ENCODE measurements at places on chromosomes 6 and 20.
A peak's percentile ranks its signal among the peaks of the same experiment; 100 is the strongest.

DNA sequence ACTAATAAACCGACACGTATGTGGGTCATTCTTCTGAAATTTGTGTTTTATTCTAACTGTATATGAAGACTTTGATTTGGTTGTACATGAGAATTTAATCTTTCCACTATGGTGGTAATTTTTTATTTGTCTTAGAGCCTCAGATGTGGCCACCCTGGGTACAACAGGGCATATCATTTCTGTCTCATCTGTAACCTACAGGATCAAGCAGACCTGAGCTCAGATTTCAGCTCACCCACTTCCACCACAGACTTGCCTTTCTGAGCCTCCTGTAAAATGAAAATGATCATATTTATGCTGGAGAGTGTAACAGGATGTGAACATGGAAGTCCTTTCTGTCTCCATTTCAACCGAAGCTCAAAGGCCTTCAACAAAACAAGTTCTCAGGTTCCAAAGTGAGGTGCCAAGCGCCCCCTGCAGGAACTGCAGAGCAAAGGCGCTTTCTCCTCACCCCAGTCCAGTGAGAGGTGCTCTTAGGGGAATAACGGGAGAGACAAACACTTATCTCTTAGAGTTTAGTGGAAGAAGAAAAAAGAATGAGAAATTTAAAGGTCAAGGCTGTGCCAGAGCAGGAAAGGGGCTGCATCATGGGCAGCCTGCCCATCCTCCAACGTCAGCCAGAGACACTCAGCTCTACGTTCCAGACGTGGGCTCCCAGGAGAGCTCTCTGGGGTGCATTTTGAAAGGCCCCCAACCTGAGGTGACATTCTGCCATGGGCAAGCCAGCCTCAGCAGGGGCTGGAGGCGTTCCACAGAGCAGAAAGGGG, 23.0 kb upstream of the CD24 start:
- peak; percentile 61 for DNase-seq

DNA sequence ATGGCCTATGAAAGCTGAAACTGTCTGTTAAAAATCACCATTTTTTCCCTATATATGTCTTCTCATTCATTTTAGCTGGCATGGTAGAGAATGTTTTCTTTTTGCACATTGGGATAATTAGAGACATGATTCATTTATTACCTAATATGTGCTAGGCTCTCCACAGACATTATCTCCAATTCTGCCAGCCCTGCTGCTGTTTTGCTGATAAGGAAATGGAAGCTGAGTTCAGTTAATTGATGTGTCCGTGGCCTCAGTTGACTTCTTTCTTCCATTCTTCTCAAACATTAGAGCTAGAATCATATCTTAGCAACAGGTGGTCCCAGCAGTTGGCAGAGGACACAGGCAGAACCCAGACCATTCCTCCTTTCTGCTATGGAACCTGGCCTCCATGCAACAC, 644.1 kb upstream of the CITED2 start:
- DNase-seq: no peak

GRCh38 chr6:20572940-20573339, 38.7 kb downstream of the CDKAL1 start:
- DNase-seq: no peak

DNA sequence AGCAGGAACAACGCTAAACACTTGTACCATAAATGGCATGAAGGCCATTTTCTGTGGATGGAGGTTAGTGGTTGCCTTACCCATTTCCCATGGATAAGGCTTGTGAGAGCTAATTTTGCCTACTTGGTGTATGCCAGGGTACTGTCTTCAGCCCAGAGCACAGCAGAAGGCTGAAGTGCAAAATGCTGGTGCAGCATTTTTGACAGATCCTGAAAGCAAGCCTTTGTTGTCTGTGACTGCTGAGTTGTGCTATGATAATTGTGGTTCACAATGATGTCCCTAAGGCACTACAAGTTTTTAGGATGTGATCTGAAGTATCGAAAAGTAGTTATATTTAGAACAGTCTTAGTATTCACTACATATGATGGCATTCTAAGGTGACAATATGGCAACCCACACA, 14.7 kb upstream of the HMGN3 start:
- no peak for DNase-seq

DNA sequence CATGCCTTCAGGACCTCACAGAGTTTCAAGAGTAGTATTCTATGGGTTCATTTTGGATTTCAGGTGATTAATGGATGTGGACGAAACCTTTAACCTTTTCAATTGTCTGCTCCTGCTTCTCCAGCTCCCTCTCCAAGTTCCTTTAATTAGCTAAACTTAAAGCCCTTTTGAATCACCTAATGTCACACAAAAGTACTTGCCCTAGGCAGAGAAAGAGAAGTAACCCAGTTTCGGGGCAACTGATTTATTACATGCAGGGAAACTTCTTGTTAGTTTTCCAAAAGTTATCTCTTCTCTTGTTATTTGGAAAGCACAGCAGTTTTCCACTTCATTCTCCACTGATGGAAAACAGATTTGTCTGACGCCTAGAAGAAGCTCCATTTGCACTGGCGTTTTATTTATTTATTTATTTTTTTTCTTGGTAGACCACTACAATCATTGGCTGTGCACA, 407.7 kb upstream of the JARID2 start:
- no peak for DNase-seq

DNA sequence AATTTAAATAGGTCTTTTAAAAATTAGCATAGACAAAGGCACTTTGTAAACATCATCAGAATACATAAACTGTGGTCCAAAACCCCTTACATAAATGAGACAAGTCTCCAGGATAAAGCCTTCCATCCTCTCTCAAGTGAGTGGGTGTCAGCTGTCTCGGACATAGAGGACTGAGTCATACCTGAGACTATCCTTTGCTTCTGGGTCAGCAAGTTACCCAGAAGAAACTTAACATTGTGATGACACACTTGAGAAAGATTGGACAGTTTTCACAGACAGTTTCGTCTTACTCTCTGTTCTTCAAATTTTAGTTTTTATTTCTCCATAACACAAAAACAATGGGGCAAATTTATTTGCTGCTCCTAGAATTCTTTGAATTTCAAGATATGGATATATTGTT, 838.0 kb downstream of the DHX35 start:
- no peak for DNase-seq

DNA sequence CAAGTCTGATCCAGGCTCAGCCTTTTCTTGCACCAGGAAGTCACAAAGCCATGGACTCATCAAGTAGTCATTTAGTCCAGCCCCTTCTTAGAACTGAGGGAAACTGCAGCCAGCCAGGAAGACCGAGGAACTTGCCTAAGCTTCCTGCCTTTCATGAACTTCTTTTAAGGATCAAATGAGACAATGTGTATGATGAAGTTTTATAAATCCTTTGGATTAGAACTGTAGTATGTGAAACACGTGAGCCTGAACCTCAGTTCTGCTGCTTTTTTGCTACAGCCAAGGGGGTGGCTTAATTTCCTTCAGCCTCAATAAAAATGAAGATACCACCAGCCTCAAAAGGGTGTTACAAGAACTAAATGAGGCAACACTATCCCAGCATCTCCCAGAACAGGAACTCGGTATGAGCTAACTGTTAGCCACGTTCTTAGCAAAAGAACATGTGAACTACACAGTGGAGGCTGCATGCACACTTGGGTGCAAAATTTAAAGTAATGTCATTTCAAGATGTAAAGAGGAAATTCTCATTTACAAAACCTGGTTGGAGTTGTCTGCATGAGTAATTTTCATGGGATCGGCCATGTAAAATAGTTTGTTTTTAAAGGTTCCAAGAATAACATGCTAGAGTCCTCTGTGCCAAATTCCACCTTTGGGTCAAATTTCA, 76.0 kb upstream of the TBC1D7 start:
- DNase-seq: no peak

- no peak for DNase-seq
These were observed 141.0 kb downstream of the OR2B2 start for GRCh38 chr6:27771235-27771634.

GRCh38 chr20:62011403-62011790, 54.3 kb downstream of the TAF4 start:
- no peak for DNase-seq

DNA sequence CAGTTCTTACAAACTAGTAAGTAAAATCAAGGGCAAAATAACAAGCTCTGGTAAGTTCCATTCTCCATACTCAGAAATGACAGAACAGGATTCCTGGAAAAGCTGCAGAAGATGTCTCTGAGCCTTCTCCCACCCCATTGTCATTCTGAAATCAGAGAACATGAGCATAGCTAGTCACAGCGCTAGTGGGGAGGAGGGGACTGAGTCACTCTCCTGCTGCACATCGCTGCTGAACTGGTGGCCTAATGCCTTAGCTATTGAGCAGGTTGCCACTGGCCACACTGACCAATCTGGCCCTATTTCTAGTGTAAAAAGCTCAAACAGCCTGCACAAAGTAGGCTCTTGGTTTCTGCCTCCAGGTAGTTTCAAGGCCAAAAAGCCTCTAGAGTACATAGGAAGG, 26.1 kb upstream of the RIPPLY2 start:
- DNase-seq: no peak

DNA sequence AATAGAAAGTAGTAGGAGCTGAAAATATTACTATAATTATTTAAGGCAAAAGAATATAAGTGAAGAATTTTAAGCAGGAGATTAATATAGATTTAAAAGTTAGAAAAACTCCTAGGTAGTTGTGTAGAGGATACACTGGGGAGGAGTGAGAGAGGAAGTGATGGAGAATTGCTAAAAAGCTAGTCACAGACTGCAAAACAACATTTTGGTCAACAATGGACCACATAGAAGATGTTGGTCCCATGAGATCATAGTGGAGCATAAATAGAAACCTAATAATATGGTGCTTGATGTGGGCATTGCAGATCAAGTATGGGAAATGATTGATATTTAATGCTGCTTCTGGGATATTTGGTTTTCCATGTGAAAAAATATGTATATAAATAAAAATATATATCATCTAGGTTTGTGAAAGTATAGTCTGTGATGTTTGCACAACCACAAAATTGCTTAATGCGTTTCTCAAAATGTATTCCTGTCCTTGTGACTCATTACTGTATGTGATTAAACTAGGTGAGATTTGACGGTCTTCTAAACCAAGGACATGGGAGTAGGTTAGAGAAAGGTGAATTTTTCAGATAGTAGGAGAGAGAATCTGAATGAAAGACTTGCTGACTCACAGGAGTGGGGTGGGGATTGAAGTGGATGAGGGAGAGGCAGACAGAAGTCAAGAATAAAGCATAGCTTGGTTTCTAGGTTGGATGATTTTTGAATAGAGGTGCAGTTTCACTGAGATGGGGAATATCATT, 174.0 kb downstream of the BCKDHB start:
- no peak for DNase-seq

DNA sequence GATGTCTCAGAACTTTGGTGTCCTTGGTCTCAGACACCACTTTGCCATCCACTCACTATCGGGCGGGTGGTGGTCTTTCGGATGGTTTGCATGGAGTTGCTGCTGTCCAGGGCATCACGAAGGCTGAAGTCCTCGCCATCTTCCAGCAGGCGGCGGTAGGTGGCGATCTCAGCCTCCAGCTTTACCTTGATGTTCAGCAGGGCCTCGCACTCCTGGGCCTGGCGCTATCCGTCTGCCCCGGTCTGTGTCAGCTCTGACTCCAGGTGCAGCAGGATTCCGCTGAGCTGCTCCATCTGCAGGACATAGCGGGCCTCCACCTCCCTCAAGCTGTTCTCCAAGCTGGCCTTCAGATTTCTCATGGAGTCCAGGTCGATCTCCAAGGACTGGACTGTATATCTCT, 36.0 kb downstream of the ZNF311 start:
- DNase-seq: no peak

- no peak for DNase-seq
These were observed 14.5 kb upstream of the WFDC12 start for GRCh38 chr20:45138561-45139300.

- DNase-seq: no peak
These were observed 250.6 kb downstream of the SAMD5 start for GRCh38 chr6:147759093-147759492.

GRCh38 chr6:98601716-98602115, 232.7 kb upstream of the POU3F2 start:
- DNase-seq: no peak

DNA sequence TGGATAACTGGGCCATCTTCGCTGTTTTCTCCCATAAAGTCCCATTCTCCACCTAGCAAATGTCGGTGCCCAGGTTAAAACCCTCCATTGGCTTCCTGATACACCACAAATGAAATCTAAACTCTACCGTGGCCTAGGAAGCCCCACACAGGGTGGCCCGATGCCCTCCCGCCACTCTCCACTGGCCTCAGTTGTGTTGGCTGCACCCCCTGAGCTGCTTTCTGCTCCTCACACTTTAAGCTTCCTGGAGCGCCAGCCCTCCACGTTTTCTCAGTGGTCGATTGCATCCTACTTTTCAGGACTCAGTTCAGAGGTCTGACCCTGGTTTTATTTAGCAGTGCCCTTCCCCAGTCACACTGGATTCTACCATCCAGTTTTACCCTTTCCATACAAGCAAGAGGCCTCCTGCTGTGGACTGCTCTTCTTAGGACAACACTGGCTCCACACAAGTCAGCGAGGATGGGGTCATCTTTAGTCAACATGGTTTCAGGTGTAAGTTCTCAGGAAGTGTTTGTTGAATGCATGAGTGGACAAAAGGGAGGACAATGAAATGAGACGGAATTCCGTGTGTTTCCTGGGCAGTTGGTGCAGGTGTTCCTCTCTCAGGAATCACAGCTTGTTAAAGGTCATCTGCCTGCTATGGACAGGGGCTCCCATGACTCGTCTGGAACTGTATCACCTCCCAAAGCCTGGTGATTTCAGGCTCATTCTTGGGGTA, 124.1 kb downstream of the SULF2 start:
- no peak for DNase-seq

DNA sequence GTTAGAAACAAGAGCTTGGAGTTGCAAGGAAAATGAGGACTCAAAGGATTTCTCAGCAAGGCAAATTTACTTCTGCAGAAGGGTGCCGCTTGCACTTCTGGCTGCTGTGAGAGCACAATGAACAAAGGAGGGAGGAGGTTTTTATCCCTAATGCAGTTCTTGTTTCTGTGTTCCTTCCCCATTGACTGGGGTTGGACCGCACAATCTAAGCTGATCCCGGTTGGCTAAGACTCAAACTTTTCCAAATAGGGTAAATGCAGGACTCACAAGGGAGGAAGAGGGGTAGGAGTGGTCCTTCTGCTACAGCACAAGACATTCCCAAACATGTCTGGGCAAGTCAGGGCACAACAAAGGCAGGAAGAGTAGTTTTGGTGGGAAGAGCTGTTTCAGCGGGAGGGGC, 249.6 kb upstream of the MOCS1 start:
- DNase-seq: no peak

- DNase-seq: no peak
These were observed 233.2 kb downstream of the LRFN2 start for GRCh38 chr6:40353967-40354452.

DNA sequence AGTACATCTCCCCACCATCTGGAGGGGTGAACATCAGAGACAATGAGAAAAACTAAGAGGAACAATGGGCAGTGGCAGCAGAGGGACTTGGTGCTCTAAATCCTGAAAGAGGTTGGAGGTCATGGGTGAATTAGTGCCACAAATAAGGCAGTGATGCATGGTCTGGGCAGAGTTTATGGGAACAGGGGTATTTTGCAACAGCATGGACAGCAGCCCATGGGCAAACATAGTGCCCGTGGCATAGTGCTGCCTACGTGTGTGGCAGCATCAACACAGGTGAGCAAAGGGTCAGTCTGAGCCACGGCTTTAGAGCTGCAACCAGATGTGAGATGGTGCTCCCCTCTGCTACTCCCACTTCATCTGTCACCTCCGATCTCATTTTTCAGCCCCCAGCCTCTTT, 459.1 kb upstream of the CITED2 start:
- no peak for DNase-seq

- no peak for DNase-seq
These were observed 296.5 kb downstream of the ADGB start for GRCh38 chr6:146895101-146895771.

GRCh38 chr20:59123011-59123677, 40.5 kb upstream of the ZNF831 start:
- DNase-seq: no peak

GRCh38 chr6:154555073-154555677, 44.7 kb upstream of the CNKSR3 start:
- DNase-seq: no peak
